ENCODE measurements at places on chromosomes 11 and 22.

DNA sequence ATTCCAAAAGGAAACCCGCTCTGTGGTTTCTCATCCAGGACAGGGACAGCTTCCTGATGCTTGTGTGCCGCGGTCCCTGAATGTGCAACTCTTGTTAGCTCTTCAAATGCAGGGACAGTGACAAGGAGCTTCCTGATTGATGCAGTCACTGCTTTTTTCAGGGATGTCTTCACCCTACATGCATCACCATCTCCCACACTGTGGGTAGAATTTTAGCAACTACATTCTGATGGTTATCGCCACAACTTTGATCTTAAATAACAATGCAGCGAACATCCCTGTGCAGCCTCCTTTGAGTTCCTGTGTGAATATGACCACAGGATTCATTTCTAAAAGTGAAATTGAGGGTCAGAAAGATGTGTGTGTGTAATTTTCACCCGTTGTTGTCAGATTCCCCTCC, 115.0 kb downstream of the GGTLC2 start:
- no peak for DNase-seq

DNA sequence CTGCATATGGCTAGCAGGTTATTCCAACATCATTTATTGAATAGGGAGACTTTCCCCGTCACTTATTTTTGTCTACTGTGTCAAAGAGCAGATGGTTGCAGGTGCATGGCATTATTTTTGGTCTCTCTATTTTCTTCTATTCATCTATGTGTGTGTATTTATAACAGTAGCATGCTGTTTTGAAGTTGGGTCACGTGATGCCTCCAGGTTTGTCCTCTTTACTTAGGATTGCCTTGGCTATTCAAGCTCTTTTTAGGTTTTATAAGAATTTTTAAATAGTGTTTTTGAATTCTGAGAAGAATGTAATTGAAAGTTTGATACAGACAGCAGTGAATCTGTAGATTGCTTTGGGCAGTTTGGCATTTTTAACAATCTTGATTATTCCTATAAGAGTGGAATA, 770.6 kb downstream of the CNTN5 start:
- DNase-seq: no peak

DNA sequence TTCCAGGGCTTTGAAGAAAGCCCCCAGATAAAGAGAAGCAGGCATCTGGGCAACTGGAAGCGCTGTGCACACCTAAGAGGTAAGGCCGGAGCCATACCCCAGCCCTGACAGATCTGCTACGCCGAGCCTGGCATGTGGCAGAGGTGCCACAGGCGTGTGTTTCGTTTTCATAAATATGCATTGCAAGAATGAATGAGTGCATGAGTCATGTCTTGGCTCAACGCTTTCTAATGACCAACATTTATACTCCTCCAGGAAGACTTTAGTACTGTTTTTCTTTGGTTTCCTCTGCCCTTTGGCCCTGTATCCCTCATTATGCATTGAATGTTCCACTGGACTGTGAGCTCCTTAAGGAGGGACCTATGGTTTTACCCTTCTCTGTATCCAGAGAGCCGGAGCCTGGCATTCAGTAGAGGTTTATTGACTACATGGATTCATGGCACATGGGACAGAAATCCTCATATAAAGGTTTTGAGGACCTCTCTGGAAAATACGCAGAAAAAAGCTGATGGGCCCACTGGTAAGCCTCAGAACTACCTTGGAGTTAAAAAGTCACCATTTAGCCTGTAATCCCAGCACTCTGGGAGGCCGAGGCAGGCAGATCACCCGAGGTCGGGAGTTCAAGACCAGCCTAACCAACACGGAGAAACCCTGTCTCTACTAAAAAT, 38.9 kb upstream of the CSNK2A3 start:
- DNase-seq: peak; percentile 90

DNA sequence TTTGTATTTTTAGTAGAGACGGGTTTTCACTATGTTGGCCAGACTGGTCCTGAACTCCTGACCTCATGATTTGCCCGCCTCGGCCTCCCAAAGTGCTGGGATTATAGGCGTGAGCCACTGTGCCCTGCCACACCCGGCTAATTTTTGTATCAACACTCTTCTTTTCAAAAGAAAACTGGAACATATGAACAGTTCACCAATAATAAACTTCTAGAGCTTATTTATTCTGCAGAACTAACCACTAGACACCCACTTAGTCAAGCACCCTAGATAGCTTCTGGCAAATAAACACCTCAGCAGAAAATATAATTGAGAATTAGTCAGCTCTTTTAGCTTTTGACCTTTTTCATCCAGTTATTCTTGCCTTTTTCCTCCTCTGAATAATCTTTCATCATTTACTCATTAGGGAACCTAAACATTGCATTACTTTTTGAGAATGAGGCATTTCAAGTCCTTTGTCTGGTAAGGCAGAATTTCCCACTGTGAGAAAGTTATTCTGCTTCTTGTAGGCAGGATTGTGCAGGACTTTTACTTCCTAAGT, 27.3 kb upstream of the TMEM41B start:
- DNase-seq: no peak

DNA sequence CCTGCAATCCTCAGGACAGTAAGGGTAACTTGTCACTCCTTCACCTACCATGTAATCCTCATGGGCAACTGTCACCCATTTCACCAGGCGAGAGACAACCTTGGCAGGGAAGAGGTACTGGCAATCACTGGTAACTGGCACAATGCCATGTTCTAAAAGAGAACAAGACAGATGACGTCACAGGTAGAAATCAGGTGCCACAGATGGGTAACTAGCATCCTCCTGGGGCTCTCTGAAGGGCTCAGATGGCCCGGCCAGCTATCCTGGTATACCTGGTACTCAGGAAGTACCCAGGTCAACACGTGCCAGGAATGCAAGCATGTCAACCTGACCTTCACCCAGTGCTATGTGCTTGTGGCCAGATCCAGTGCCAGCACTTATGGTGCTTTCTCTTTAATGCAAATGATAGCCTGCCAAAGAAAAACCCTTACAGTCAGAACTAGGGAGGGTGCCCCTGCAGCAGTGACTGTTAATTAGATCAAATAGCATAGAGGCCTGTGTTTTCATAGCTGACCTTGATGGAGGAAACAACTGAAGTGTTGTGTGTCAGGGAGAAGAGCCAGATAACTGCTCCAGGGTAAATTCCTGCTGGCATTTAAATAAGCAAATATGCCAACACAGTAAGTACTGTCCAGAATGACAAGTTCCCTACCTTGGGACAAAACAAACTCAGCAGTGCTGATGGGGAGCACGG, 36.2 kb downstream of the THOC5 start:
- DNase-seq: no peak

- no peak for DNase-seq
Measured at GRCh38 chr11:76972051-76972450, 62.1 kb upstream of the B3GNT6 start.

DNA sequence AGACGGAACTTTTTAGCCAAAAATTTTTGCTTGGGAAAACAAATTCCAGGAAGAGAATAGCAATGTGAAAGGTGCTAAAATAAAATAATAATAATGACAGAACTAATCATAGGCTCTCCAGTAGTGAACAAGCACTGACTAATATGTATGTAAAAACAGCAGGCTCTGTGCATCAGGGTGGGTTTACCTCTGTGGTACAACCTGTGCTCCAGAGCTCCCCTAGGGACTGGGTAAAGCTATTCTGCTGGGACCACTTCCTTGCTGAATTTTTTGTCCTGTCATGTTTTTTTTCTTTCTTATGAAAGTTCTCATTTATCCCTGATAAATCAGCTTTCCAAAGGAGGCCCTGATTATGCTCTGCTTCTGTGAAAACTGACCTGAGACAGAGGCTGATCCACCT, 18.8 kb downstream of the LUZP2 start:
- DNase-seq: no peak

DNA sequence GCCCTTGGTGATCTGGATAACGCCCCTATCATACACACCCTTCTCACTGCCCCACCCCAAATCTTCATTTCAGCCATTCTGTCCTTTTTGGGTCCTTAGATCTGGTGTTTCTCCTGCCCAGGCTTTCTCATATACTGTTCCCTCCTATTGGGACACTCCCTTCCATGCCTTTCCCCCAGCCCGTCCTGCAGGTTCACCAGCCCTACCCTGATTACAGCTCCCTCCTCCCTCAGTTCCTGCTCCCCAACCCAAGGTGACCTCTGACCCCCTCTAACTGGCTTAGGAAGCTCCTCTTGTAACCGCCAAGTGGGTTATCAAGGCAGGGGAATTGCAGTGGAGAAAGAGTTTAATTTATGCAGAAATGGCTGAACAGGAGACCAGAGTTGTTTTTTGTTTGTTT, 13.0 kb downstream of the MTFP1 start:
- DNase-seq: no peak

DNA sequence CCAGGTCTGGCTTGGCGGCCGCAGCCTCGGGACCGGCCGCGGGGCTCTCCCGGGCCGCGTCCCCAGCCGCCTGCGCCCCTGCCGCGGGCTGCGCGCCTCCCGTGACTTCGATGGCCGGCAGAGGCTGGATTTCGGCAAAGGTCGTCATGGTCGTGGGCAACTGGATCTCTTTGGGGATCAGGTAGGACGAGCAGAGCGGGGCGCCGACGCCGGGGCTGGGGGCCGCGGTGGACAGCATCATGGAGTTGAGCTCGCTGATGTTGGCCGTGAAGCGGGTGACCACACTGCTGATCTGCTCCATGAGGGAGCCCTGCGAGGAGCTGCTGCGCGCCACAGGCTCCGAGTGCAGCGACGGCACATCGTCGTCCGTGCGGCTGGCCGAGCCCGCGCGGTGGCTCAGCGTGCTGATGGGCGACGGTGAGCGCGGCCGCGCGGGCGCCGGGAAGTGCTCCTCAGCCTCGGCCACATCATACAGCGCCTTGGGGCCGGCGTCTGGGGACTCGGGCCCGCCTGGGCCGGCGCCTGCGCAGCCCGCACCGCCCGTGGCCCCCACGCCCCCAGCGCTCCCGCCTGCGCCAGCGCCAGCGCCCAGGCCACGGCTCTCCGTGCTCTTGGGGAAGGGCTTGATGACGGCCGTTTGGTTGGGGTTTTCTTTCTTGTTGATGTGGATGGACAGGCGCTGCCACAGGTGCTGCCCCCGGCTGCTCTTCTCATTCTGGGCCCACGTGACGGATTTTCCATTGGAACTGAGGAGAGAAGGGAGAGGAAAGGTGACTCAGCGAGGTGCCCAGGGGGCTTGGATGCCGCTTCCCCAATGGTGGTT, 171.4 kb upstream of the CTSC start:
- no peak for DNase-seq

DNA sequence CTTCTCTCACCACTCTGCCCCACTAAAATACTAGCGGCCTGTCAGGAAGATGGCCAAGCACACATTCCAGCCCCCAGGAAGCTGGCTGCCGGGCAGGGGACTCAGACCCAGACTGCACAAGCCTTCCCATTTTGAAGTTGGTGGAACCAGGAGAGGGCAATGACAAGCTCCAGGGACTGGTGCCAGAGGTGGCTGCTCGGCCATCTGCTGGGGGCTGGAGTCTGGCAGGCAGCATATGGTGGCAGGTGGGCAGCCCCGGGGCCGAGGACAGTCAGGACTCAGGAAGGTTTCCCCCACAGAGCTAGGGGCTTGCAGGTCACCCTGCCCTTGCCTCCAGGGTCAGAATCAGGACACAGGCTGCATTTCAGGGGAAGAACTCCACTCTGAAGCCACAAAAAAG, 22.6 kb downstream of the KCNJ5 start:
- no peak for DNase-seq

DNA sequence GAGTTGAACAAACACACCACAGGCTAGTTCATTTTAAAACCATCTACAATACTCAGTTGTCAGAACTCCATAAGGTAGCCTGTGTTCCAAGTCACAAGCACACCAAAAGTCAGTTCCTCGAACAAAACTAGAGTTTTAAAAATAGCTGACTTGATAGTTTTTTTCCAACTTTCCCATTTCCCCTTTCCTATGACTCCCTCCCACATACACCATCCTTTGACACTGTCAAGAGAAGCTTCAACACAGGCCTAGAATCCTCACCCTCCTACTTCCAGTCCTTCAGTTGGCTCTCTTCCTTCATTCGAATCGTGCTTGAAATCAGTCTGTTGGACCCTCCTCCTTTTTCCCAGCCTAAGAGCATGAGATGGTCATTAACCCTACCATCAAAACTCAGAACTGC, 105.7 kb upstream of the AKIP1 start:
- DNase-seq: no peak

DNA sequence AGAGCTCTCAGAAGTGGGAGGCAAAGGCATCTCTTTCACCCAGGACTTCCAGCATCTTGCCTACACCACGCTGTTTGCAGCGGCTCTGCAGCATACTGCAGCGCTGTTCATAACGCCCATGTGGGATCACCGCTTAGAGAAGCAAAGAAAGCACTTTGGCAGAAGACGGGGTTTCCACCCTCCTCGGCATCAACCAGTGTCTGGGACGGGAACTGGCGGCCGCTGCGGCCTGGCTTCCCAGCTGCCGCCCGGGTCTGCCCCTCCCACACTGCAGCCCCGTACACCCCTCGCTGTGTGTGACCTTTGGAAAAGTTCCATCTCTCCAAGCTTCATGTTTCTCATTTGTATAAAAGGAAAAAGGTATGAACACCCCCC, 545 bp upstream of the TIRAP start:
- DNase-seq: peak; percentile 35

DNA sequence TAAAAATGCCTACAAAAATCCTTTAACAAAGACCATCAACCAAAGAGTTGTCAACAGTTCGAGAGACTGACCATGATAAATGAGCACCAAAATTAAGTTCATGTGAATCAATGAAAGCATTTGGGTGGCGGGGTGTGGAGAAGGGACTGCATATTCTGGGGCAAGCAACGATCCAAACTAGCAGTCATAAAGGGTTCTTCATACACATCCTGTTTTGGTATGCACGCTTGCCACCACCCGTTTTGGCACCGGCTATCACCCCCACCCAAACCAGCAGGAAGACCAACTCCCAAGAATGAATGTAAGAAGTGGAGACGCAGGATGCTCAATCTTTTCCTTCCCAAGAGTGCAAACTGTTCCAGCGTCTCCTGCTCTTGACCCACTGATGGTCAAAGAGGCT, 80.8 kb downstream of the SGSM3 start:
- DNase-seq: no peak

DNA sequence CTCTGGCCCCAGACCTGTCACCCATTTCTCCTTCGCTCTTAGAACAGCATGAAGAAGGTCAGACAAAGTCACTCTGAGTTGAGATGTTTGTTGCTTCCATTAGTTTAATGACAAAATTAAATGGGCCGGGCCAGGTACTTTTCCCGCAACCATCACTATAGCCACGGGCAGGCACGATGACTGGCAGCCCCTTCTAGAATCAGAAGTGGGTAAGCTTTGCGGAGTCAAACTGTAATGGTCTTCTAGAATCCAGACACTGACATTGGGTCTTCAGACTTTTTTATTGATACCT, 2.3 kb upstream of the ACR start:
- no peak for DNase-seq
